ENCODE measurements at places on chromosomes 2 and 18.

DNA sequence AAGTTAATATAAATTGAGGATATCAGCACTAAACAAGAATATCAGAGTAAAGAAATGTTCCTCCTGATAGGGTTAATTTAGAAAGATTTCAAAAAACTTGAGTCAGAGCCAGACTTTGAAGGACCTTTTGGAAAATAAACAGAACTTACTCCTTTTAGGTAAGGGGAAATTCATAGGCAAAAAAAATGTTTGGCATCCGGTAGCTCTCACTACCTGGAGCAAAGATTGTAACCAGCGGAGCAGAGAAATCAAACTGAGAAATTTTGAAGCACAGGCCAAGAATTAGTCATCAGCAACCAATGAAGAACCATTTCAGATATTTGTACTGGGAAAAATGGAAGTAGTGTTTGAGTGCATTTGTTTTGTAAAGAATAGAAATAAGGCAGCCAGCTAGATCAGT is 113.0 kb downstream of the ICA1L start:
- no peak for DNase-seq

DNA sequence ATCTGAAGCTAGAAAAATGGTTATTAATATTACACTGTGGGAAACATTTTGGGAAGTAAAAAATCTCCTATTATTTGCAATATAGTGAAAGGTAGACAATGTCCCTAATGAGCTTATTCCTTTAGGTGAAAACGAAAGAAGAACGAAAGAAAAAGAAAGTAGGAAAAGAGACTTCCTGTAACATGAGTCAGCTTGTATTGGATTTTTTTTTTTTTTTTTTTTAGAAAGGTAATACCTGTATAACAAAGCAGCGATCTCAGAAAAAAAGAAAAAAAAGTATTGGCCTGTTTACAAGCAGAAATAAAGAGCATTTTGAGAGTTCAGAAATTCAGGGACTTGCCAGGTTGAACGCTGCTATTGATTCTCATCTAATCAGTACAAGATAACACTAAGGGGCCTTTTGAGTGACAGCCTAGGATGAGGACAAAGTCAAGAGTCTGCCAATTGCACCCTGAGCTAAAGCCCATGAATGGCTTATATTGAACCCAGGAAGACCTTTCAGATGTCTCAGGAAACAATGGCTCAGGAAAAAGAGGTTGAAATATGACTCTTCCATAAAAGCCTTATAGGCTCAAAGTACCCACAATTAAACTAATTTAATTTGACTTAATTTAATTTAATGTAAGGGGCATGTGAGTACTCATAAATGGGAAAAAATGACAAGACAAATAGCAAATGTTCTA is 615.6 kb upstream of the CDH2 start:
- no peak for DNase-seq

DNA sequence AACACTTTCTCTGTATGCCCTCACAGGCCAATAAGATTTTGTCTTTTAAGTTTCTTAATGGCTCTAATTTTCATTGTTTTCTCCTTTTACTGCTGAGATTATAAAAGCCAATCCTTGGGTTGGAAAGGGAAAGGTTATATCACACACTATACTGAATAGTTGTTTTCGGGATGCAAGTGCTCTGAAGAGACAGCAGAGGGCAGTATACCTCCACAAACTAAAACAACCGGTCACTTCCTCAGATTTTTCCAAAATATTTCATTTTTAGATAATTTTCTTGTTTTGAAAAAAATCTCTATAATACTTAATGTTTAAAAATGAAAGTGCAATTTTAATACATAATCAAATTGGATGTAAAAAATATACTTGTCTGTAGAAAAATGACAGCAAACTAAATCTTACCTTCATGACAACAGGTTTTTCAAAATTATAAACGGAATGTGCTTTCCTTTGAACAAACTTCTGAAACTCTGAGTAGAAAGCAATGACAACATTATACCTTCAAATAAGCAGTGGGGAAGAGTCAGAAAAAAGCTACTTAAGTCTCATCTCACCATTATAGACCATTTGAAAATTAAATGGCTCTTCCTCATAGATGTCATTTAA is 82.7 kb downstream of the ORC4 start:
- DNase-seq = no peak

DNA sequence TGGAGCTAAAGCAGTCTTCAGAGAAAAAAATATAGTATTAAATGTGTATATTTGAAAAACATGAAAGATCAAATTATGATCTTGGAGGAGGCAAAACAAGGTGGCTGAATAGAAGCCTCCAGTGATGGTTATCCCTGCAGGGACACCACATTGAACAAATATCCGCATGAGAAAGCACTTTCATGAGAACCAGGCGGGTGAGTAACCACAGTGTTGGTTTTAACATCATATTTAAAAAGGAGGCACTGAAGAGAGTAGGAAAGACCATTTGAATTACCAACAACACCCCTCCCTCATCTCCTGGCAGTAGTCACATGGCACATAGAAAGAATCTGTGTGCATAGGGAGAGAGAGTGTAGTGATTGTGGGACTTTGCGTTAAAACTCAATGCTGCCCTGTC is 759.6 kb upstream of the NRXN1 start:
- DNase-seq = no peak

- DNase-seq = no peak
Observed at GRCh38 chr2:142180820-142181533, 50.2 kb upstream of the LRP1B start.

GRCh38 chr2:98026292-98026691 is 30.5 kb upstream of the TMEM131 start:
- no peak for DNase-seq

- DNase-seq = no peak
Observed at GRCh38 chr2:206764673-206765241, 371 bp downstream of the MDH1B start.

DNA sequence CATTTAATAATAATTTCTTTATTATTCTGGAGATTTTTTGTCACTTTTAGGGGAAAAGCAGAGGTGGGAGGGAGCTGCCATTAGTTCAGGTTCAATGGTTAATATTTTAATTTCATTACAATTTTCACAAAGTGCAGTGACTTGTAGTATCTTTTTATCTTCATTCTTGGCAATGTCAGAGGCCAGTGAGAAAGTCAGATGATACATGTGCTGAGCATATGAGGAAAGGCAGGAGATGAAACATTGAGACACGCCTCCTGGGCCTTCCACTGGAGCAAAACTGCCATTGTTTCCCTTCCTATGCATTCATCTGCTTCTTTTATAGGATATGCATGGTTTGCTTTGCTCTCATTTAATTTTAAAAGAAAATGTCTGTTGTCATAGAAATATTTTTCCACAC is 173.7 kb downstream of the MYT1L start:
- DNase-seq = no peak

DNA sequence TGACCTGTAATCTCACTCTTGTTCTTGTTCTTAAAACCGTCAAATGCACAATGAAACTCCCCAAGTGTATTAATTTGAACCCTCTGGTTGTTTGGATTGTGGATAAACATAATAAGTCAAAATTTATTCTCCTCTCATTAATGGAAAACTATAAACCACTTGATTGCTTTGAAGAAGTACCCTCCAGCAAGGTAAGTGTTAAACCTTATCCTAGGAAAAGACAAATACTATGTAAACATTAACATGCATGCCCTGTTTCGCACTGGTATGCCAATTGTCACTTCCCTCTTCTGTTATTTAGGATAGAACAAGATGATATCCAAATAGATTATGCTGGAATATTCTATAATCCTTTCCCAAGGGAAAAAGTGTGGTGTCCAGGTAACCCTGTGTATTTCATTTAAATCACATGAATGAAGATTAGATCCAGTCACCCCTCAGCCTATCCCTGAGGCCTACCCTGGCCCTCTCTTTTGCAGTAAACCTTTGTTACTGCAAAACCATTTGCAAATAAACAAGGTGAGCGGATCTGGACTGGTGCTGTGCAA is 1.3 kb downstream of the ADI1 start:
- DNase-seq = no peak

- DNase-seq = no peak
Observed at GRCh38 chr18:70649683-70650082, 360.8 kb downstream of the SOCS6 start.

DNA sequence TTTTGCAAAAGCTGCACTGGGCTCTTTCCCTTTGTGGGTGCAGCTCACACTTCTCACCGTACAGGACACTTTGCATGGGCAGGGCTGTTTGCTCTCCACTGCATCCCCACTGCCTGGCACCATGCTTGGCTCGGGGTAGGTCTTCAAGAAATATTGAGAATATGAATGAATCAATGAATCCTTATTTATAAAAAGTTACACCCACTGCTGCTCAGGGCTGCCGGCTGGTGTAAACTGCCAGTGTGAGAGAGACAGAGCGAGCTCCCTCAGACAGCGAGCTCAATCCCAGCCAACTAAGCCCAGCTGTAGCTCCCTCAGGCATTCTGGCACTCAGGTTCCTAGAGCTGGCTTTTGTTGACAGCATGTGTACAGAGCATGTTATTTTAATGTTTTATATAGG is 3.4 kb downstream of the TMEM185B start:
- no peak for DNase-seq

DNA sequence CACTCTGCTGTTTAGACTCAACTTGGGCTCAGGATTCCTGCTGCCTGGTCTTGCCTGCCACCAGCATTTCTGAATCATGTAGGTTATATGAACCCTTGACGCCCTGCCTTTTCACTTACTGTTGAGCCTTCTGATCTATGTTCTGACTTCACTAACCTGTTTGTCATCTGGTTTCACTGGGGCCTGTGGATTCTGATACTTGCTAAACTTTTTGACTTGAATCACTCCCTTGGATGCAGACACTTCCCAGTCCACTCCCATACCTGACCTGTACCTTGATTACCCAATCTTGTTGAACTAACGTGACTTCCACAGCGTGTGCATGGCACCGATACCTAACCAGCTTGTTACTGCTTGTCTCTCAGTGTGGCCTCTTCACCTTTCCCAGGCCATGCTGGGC is 35.6 kb upstream of the SPAG16 start:
- DNase-seq = no peak

- no peak for DNase-seq
Observed at GRCh38 chr2:10614939-10615338, 74.8 kb downstream of the NOL10 start.

DNA sequence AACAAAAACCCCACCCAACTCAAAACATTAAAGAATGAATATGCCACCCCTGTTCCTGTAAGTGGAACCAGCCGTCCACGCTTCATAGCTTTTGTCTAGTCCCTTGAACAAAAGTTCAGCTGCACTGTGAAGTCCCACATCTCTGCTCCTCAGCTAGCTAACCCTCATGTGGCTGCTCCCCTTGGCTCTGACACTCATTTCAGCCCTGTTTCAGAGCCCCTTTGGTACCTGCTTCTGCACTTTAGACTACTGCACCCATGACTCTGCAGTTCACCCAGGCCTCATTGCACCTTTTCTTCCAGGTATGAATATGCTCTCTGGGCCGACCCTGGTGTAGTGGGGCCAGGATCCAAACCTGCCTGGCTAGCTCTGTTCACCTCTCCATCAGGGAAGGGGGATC is 155.3 kb downstream of the DIS3L2 start:
- no peak for DNase-seq

GRCh38 chr2:237932731-237933131 is 34.1 kb upstream of the UBE2F start:
- DNase-seq = no peak

DNA sequence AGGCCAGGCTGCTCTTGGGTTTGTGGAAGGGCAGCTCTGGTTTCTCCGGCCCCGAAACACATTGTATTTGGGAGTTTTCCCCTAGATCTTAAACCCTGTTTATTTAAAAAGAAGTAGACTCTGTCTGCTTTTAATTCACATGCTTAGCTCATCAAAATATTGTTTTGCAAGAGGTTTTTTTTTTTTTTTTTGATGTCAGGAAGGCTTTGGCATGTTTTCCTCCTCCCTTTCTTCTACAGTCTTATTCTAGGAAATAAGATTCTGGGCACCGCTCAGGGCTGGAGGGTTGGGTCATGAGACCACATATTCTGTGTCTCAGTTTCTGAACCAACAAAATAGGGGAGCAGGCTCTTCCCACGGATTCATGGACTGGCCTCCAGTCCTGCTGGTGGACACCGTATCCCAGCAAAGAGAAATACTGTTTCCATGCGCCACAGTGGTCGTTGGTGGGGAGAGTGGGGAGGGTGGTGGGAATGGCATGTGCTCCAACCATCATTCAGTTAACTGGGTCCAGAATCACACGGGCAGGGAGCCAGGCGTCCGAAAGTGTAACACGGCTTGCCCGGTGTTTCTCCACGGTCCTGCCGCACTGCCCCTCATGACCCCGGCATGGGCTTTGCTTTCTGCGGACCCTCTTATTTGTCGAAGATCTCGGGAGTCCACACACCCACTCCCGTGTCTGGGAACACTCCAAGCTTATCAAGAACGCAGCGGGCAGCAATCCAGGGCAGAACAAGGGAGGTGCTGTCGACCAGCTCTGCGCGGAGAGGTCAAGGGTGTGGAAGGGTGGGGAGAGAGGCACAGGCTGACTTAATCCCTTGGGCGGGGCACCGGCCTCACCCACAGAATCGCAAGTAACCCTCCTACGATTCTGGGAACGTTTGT is 176.7 kb downstream of the GLI2 start:
- no peak for DNase-seq

DNA sequence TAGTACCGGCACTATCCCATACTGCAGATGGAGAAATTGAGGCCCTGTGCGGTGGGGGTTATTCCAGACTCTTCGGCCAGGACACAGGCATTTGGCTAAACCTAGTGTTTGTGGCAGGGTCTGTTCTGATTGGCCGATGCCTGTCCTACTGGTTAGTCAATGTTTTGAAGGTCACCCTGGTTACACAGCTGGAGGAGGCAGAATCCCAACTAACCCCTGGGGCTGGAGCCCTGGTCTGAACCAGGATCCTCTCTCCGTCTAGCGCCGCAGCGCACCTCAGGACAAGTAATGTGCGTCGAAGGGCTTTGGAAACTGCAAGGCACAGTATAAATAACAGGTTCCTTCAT is 19.4 kb downstream of the TEX44 start:
- DNase-seq = no peak

DNA sequence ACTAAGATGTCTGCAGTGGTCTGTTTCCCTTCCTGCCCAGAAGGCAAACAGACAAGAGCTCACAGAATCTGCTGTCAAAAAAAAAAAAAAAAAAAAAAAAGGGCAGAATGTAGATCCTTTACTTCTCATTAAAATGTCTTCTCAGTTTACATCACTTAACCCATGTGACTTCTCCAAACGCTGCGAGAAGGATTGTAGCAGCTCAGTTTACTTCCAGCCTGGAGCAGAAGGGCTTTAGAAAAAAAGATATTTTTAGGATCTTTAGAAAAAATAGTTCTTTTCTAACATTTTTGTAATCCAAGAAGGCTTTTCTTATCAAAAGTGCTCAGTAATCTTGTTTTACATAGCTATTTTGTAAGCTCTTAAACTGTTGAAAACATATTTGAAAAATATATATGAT is 425.4 kb downstream of the CNTNAP5 start:
- no peak for DNase-seq

- DNase-seq = no peak
Observed at GRCh38 chr18:23872701-23873550, 141.6 kb upstream of the TTC39C start.

DNA sequence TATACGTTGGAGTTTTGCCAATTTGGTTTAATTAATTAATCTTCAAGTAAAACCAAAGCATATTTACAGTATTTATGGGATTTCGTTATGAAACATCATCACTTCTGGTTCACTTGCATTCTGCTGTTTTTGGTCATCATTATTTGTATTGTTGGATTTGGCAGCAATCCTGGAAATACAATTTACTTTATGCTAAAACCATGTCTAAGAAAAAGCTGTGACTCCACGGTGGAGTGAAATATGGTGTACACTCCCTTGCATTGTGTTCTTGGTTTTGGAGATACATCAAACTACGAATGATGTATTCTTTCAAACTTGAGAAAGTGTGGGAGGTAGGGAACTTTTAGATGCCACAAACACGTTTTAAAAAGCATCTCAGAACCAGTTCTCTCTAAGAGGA is 106.4 kb downstream of the CTAGE1 start:
- DNase-seq = no peak
